Right atrium auricular region (tissue), 2 donors: ENCODE measurements at places on chromosomes 12 and 14. TPM values are rescaled to one million over a fixed set of nuclear protein-coding genes. Genes with fewer than 3 reads are reported as not detected.
A peak's percentile ranks its signal among the peaks of the same experiment; 100 is the strongest.

DNA sequence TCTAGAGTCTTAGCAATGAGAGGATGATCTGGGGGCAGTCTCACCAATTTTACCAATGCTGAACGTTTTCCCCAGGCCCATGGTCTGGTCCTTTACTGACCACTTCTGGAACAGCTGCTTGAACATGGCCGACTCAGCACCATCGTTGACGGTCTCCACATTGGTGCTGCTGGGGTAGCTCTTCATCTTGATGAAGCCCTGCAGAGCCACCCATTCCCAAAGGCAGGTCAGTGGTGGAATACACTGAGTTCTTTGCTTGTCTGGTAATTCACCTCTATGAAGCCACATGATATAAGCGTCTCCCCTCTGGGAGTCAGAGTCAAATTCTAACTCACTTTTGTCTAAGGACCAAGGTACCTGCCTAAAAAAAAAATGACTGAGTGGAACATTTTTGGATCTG is 10.2 kb downstream of the AVIL start:
- no peak for DNase-seq

The ZCRB1 gene
- 50.2 TPM for total RNA-seq

- no peak for DNase-seq
These were observed at the start of gene NEUROD4 for GRCh38 chr12:55019784-55020183. NEUROD4 (plus strand) TSS chr12:55019974; CDS start chr12:55026440, 6,466 bp downstream.

DNA sequence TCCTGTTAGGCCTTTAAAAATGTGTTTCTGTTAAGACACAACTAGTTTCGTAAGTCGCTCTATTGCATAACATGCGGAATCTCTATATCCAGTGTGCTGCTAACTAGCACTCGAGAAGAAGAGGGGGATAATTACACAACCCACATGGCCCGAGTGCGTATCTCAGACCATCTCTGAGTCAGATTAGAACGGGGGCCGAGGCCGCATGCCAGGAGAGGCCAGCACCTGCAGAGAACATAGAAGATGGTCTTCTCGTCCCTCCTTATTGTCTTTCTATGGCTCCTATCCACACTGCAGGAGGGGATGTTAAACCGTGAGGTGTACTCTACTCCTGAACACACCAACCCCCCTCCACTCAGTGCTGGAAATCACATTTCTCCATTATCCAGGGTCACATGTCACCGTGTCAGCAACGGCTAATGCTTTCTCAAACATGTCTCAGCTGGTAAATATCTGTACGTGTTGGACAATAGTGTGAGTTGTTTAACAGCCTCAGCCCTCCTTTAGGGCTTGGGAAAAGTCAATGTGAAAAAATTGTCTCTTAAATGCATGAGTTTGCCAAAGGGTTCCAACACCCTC is 56.3 kb downstream of the CCDC88C start:
- no peak for DNase-seq

The RAD9B gene
- 1.2 TPM for total RNA-seq

The KIF26A gene
- 14.1 TPM for total RNA-seq

The EEF1AKMT3 gene
- total RNA-seq, result 1.9 TPM

The DENND5B gene
- 37.3 TPM for total RNA-seq

DNA sequence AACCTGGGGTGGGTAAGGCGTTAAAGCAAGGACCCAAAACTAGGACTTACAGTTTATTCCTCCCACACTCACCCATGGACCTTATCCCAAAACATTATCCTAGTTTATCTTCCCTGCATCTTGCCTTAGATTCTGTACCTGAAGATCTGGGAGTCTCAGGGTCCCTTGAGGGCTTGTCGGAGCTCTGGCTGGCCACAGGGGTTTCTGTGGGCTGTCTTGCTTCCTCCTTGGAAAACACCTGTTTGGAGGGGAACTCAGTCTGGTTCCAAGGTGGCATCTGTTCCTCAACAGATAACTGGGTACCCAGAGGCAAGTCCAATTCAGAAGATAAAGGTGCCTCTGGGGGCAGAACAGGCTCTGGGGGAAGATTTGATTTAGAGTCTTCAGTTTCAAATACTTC is 1.7 kb downstream of the CDCA3 start:
- no peak for DNase-seq

DNA sequence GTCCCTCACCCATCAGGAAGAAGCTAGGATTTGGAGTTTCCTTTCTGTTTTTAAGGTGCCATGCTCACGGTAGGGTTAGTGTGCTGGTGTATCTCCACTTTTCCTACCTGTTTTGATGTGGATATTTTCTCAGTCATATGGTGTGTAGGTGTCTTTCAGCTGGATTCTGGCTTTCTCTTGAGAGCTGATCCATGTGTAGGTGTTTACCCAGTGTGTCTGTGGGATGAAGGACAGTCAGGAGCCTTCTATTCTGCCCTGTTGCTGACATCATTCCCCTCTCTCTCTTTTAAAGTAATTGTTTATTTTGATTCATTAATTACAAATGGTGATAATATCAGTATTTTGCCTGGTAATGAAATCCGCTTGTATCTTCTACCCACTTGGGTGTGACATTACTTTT is 22.8 kb downstream of the TMX1 start:
- DNase-seq, result no peak

The SLC41A2 gene
- total RNA-seq, result 12.0 TPM

DNA sequence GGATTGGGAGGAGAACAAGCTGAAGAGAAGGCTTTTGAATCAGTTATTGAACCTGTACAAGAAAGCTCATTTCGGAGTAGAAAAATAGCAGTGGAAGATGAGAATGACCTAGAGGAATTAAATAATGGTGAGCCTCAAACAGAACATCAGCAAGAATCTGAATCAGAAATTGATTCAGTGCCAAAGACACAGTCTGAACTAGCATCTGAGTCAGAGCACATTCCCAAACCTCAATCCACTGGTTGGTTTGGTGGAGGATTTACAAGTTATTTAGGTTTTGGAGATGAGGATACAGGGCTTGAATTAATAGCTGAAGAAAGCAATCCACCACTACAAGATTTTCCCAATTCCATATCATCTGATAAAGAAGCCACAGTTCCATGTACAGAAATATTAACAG is 13.5 kb downstream of the MIA2 start:
- no peak for DNase-seq

GRCh38 chr12:24822121-24822899 is 126.6 kb downstream of the BCAT1 start:
- DNase-seq, result no peak

- no peak for DNase-seq
These were observed 175.8 kb upstream of the GRIN2B start for GRCh38 chr12:14157088-14157747.

The MYH6 gene
- total RNA-seq, result 13,240 TPM

- DNase-seq, result no peak
These were observed 29.3 kb downstream of the JAG2 start for GRCh38 chr14:105139212-105139825.

The RPS6KL1 gene
- 10.3 TPM for total RNA-seq

DNA sequence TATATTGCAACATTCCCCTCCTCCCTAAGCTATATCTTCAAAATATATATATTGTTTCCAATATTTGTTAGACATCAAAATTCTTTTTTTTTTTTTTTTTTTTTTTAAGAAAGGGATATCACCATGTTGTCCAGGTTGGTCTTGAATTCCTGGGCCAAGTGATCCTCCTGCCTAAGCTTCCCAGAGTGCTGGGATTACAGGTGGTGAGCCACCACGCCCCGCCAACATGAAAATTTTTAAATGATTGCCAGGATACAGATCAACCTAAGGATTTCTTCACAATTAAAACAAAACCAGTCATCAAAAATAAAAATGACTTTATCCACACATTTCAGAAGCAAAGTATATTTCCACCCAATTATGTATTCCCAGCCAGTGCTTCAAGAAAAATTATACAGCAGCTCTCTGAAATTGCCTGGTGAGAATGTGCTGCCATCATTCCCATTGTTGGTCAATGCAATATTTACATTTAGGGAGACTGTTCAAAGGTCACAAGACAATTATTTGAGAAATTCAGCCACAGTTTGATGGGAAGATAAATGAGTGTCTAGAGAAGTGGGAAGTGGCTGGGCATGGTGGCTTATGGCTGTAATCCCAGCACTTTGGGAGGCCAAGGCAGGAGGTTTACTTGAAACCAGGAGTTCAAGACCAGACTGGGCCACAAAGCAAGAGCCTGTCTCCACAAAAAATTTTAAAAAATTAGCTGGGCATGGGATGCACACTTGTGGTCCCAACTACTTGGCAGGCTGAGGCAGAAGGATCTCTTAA is 141.7 kb upstream of the AMIGO2 start:
- no peak for DNase-seq

DNA sequence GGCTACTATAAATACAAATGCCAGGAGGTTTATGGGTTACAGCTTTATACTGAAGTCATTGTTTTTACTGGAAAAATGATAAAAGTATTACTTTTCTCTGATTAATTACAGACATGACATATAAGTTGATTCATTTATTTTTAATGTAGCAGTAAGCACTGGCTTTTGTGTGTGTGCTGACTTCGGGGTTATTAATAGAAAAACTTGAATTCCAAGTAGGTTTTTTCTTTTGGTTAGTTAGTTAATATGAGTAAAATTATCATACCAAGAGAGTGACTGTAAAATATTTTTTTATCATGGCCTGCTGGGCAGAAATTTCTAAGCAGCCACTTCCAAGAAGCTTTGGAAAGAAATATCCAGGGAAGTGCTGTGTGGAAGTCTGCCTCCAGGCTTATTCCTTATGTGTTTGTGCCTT is 56.4 kb downstream of the IFT81 start:
- DNase-seq, result no peak

- DNase-seq, result no peak
These were observed 10.2 kb upstream of the C12orf43 start for GRCh38 chr12:121026274-121027045.

DNA sequence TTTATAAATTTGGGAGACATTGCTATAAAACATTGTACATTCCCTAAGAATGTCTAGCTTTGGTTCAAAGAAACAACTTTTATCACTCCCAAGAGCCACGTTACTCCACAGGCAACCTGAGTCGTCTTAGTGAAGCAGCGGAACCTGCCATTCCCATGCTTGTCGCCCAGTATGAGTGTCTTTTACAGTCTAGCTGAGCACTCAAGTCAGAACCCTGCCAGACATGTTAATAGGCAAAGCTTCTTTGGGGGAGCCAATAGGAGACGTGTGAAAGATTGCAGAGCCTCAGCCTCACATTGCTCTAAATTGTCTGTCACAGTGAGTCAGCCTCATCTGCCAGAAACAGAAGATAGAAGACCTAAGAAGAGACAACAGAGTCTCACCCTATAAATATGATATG is 541.6 kb upstream of the FLRT2 start:
- no peak for DNase-seq

DNA sequence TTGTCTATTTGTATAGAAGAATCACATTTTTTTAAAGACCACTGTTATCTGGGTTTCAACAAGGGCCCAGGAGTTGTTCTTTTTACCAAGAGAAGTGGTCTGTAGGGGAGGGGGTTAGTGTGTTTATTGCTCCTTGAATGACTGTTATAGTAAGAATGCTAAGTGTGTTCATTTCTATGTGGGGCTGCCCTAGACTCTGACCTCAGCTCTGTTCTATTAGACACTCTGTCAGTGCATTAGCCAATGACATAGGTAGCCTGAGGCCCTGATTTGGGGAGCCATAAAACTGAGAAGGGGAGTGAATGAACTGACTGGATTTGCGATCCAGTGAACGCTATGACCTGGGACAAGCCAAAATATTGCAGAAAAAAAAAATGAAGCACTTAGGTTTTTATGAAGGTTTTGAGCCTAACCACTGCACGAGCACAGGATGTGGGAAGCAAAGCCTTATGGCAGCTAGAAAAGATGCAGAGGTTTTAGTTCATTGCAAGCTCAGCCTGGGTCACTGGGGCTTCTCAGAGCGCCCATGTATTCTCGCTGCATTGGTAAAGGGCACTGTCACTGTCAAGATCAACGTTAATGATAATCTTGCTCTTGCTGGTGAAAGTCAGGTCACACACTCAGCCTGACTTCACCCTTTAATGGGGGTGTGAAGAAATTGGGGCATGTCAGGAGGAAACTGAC is 63.8 kb downstream of the PRKCH start:
- DNase-seq, result no peak

DNA sequence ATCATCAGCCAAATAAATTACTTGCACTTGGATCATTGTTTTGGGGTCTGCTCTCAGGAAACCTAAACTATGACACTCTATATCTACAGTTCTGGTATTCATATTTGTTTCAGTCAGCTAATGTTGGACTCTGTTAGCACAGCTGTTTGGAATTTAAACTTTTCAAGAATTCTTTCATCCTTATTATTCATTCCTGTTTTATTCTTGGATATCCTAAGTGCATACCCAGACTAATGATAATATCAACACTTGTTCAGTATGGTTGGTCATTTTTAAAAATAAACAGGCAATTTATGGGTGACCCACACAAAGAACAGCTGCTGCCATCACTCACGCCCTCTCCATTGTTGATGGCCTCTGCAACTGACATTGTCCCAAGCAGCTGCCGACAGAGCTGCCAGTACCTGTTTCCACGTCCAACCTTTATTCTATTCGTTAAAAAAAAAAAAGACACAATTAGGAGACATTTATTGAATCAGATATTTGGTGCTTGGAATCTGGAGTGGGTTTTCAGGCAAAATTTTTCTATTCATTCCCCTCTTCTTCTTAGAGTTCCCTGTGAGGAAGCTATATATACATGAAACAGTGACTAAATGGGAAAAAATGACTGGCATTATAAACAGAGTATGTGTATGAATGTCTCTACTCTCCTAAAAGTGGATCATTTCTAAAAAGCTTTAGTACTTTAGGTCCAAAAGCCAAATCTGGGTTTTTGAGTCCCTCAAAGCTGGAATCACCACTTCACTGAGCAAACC is 252.1 kb upstream of the NAV3 start:
- DNase-seq, result no peak

DNA sequence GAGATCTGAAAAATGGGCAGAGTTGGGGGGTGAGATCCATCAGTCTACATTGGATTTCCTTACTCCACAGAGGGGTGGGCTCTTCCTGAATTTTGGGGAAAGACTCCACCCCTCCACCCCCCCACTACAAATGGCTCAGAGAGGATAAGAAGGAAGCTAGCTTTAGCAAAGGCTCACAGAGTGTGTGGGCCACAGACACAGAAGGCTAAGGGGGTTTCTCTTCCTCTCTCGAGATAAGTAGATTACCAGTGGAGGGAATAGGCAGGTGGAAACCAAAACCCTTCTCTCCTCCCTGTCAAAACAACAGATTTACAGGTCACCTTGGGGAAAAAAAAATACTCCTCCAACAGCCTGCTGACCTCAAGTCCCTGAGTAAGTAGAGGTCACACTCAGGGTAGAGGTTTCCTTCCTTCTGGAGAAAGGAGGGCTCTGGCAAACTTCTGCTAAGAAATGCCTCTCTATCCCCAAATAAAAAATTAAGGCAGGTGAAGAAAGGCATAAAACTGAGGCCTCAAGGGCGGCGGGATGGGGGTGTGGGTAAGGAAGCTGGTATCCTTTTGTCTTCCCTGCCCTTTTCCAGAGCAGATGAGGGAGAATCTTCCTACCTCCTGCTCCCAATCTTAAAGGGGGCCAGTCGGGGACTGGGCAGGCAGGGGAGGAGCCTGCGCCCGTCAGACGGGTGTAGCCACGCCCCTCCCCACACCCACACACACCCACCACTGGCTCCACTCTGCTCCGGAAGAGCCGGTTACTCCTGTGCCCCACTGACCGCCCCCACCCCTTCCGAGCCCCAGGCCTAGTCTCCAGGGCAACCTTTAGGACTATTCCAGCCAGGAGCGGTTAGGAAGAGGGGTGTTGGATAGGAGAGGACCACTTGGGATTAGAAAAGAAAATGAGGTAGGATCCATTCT is 1.9 kb upstream of the BAZ2A start:
- peak; percentile 64 for DNase-seq

The KLHL33 gene
- total RNA-seq, result 0.44 TPM
